ENCODE measurements at places on chromosomes 11 and 22.

- peak; percentile 36 for DNase-seq
Observed at GRCh38 chr11:118870396-118871343, 13.0 kb upstream of the CXCR5 start.

- no peak for DNase-seq
Observed at GRCh38 chr11:32918427-32918826, 25.8 kb downstream of the QSER1 start.

- DNase-seq: no peak
Observed at GRCh38 chr22:39530692-39531331, 1.7 kb downstream of the RPS19BP1 start.

DNA sequence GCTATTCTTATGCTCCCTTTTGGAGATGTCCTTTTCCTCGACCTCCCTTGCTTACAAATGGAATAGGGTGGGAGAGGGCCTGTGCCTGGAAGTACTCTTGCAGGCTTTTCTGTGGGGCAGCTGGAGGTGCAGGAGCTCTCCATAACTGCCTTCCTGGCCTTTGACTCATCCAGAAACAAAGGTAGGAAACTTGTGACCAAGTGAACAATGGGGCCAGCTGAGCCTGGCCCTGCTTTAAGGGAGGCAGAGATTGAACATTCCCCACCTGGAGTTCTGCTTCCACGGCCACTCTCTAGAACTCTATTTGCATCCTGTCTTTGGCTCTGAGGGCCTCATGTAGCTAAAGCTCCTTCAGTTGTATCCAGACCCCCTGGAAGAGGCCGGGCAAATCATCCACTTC lies 5.1 kb upstream of the LYVE1 start:
- DNase-seq: no peak

DNA sequence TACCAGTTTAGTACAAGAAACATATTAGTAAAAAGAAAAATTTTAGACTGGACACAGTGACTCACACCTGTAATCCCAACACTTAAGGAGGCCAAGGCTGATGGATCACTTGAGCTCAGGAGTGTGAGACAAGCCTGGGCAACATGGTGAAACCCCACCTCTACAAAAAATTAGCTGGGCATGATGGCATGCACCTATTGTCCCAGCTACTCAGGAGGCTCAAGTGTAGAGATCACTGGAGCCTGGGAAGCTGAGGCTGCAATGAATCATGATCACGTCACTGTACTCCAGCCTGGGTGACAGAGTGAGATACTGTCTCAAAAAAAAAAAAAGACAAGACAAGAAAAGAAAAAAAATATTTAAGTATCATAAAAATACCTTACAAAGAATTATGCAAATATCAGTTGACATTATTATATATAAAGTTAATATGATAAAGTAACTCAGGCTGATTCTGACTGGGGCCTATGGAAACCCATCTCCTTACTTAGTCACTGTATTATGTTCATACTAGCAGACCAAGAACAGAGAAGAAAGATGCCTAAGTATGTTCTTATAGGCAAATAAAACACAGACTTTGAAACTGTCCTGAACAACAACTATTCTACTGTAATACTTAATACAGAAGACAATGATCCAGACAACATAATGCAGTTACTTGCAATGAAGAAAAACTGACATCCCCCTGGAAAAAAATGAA lies 27.3 kb downstream of the FAM168A start:
- no peak for DNase-seq

DNA sequence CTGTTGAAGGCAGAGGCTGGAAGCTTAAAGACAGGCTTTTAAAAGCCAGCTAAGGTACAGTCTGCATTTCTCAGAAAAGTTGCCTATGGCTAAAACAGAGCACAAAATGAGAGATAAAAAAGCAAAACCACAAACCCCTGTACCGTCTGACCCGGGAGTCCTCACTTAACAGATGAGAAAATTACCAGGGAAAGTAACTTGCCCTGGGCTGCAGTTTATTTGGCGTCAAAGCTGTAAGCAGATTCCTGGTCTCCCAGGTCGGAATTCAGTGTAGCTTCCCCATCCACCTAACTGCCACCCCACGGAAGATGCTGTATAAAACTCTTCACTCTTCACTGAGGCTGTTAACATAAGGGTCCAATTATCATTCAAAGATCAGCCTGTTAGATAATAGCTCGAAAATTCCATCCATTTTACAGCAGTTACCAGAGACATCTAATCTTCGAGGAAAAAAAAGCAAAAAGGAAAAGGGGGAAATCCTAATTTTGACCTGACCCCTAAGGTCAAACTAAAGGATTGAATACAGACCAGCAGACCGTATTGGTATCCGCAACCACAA lies 1.5 kb downstream of the TCF20 start:
- no peak for DNase-seq

Measured in substantia nigra (tissue), 51 donors.